ENCODE measurements at places on chromosomes 4 and X.

DNA sequence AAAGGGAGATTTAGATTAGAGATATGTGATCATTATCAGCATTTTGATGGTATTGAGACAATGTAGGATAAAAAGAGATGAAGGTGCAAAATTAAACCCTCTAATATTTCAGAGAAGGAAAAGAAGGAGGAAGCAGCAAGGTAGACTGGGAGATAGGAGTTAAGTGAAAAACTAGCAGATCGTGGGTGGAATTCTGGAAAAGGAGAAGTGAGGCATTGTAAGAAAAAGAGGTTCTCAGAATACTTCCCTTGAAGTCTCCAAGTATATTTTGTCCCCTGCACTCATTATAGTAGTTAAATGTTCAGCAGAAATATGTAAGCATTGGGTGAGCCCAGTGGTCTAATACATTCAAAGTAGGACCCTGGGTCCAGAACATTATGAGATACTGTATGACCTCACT, 30.3 kb downstream of the COPS4 start:
- no peak for DNase-seq

DNA sequence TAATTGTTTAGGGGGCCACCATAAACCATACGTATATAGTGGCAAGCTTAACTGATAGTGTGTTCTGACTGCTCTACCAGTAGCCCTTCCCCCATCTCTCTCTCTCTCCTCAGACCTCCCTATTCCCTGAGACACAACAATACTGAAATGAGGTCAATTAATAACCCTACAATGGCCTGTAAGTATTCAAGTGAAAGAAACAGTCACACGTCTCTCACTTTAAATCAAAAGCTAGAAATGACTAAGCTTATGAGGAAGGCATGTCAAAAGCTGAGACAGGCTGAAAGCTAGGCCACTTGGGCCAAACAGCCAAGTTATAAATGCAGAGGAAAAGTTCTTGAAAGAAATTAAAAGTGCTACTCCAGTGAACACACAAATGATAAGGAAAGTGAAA, 78.0 kb downstream of the PRDM5 start:
- no peak for DNase-seq

GRCh38 chrX:38357747-38358673, 5.6 kb downstream of the OTC start:
- DNase-seq = no peak

DNA sequence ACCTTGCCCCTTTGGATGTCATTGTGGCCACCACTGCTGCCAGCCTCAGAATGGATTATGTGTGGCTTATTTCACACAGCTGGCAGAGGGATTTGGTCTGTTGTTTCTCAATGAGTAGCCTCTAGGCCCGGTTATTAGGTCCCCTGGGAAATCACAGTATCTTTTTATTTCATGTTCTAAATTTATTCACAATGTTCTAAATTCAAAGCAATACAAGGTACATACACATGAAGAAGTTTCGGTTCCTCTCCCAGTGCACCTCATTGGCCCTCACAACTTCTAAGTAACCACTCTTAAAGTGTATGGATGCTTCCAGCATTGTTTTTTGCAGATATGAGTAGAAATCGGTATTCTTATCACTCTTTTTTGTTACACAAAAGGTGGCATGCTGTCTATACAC, 262.7 kb downstream of the RCHY1 start:
- no peak for DNase-seq

GRCh38 chrX:84186603-84187532, 1.1 kb downstream of the RPS6KA6 start:
- DNase-seq = no peak

- DNase-seq = peak; percentile 50
These were observed 102.3 kb downstream of the LARP1B start for GRCh38 chr4:128163177-128164117.

- no peak for DNase-seq
These were observed 111.9 kb upstream of the PCDH18 start for GRCh38 chr4:137644201-137644600.

DNA sequence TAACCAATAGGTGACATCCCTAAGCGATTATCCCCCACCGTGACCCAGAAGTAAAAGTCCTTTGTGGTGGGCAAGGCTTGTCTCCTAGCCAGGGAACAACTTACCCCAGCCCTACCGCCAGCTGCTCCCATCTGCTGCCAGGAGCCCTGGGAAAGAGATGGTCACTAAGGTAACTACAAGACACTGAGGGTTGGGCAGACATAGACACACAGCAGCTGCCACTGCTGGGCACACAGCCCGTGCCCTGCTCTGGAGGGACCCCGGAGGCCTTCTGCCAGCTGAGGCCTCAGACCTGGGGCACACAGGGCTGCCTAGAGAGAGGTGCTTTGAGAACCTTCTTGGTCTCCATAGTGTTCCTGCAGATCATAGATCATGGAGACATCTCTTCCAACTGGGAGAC, 53.0 kb upstream of the PROM1 start:
- DNase-seq = no peak

- no peak for DNase-seq
These were observed 186.9 kb upstream of the HS3ST1 start for GRCh38 chr4:11615601-11616000.

- no peak for DNase-seq
These were observed 12.0 kb upstream of the RPS3A start for GRCh38 chr4:151087467-151087866.

DNA sequence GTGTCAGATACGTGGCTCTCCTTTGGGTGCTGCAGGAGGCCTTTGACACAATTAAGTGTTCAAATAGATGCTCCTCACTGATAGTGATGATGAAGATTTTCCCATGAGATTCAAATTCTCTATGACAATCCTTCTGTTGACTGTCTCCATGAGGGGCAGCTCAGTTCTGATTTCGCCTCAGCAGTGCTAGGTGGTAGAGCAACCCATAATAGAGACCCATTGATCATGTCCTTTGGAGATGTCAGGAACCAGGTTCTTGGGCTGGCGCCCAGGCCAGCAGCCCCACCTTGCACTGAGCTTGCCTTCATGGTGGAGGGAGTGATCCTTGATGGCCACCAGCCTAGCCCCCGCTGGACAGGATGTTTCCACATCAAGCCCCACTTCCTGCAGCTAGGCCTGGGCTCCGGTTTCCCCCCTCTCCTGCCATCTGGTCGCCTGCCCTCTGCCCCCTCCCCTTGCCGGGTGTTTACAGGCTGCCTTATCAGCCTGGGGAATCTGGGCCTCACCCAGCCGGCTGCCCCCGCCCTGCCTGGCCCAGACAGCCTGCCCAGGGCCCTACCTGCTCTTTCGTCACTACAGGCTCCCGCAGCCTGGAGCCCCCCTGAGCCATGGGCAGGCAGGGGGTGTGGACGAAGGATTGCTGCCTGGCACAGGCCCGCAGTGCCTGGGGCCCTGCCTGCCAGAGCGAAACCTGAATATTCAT, 12.6 kb downstream of the ELF4 start:
- DNase-seq = no peak

DNA sequence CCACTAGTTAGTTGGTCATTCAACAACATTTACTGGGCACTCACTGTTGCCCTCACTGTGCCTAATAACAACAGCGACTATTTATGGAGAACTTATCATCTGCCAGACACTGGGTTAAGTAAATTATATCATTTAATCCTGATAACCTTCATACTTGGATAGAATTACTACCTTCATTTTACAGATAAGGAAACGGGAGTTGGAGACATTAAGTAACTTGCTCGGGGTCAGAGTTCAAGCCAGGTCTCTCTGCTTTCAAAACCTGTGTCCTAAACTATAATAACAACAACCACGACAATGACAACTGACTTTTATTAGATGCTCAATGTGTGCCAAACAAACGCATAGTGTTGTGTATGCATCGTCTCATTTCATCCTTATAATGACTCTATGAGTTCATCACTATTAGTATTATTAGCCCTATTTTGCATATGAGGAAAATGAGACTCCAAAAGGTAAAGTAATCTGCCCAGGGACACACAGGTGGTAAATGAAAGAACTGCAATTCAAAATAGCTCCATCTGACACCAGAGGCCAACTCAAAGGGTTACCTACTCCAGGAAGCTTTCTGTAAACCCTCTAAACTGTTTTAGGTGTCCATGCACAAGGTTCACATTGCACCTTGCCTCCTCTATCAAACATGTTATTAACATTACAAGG, 98.4 kb upstream of the ACSL4 start:
- DNase-seq = no peak

DNA sequence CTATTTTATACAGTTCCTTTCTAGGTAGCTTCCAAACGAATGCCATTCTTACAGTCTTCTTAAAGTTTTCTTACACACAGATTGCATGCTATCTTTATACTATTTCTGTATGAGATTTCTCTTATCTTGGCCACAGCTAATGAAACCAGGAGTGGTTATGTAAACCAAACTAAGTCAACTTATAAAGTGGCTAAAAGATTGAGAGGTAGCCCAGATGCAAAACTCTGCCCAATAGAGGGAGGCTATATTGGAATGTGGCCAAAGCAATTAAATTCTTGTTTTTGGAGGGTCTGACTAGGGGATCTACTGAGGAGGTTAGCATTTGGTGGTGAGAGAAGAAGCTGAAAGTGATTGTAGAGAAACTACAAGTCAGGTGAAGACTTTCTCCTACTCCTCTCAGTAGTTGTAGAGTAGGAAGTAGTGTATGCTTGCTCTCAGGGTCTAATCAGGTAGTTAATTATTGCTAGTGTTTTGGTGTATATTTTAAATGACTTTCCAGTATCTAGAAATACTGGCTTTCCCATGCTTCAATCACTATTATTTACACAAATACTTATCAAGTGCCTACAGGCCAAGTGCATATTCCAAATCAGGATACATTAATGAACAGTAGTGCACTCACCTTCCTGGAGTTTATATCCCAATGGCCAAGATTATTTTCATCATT, 104.2 kb upstream of the HPGD start:
- no peak for DNase-seq

- DNase-seq = no peak
These were observed 208.2 kb downstream of the PARM1 start for GRCh38 chr4:75141162-75141561.

- DNase-seq = no peak
These were observed 78.7 kb downstream of the DCTD start for GRCh38 chr4:182838535-182838934.

GRCh38 chr4:146545102-146545501, 23.4 kb upstream of the SLC10A7 start:
- no peak for DNase-seq

GRCh38 chr4:1404573-1405253, 1.5 kb downstream of the NKX1-1 start:
- DNase-seq = no peak

DNA sequence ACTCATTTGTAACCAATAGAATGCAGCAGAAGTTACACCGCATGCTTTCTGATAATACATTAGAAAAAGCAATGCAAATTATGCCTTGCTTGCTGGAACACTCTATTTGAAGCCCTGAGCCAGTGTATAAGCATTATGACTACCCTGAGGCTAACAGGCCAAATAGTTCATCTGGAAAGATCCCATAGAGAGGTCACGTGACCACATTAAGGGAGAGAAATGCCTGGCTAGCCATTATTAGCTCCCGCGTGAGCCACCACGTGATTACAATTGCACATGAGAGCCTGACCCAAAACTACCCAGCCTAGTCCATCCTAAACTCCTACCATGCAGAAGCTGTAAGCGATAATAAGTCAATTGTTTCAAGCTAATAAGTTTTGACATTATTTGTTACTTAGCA, 472.9 kb upstream of the GALNTL6 start:
- DNase-seq = no peak

DNA sequence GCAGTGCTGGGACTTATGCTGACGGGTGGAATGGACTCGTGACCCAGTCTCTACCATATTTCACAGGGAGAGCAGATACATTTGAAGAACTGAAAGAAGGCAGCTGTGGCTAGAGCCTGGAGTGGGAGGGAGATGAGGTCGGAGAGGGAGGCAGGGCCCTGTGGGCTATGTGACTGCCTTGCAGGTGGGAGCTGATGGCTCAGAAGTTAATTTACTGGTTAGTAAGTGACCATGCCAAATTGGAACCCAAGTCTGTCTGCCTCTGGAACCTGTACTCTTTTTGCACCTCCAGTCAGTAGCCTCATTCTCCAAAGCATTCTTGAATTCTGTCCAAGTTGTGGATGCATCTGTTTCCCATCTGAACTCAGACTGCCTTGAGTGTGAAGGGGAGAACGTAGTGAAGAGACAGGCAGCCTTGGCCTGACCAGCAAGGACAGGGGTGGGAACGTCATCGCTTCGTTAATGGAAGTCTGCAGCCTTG, 92.3 kb downstream of the REPS2 start:
- no peak for DNase-seq

- DNase-seq = no peak
These were observed 43.5 kb downstream of the LHFPL1 start for GRCh38 chrX:112636288-112636687.

DNA sequence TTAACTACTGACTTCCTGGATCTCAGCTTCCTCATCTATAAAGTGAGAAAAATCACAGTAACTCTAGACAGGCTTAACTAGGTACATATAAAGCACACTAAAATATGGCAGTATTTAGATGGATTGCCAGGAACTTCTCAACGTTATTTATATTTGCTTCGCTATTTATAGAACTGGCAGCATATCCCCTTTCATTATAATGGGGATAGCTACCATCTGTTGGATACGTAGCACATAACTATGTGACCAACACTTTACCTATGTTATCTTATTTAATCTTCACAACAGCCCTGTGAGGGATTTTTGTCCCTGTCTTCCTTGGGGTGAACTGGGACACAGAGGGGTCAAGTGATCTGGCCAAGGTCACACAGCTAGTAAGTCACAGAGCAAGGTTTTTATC, 64.6 kb downstream of the ENPEP start:
- no peak for DNase-seq

- DNase-seq = no peak
These were observed 25.0 kb upstream of the PDLIM5 start for GRCh38 chr4:94426783-94427182.

GRCh38 chr4:7845493-7846128, 94.0 kb downstream of the AFAP1 start:
- no peak for DNase-seq

DNA sequence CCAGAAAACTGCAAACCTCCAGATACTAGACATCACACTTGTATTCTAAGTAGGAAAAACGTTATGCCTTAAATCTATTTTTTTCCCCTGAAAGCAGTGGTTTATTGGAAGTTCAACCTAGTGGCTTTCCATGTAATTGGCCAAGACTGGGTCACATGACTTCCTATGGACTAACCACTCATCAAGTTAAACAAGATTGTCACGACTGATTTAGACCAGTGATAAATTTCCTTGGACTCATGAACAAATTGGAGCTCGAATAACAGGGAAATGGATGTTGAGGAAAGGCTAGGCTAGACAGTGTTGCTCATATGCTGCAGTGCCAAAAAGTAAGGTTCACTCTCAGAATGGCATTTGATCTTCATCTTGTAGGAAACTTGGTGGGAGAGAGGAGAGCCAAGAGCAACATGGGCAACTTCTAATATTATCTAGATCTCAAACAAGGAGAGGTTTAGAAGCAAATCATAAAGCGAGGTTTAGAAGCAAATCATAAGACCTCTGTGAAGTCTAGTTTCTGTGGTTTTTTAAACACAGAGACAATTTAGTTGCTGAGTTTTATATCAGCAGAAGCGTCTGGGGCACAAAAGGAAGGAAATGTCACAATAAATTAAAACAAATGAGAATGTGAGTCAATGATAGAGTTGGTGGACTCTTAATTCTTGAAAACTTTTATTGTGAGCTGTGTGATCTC, 165.6 kb upstream of the BOD1L1 start:
- DNase-seq = no peak
